Vagina (tissue), 2 donors: ENCODE measurements at places on chromosomes 7 and 10. TPM values are rescaled to one million over a fixed set of nuclear protein-coding genes. Genes with fewer than 3 reads are reported as not detected.

The SLC26A3 gene
- not detected for total RNA-seq

The KDM7A gene
- total RNA-seq = 24.6 TPM

GRCh38 chr10:4561296-4561695 is 264.7 kb upstream of the AKR1E2 start:
- no peak for DNase-seq

DNA sequence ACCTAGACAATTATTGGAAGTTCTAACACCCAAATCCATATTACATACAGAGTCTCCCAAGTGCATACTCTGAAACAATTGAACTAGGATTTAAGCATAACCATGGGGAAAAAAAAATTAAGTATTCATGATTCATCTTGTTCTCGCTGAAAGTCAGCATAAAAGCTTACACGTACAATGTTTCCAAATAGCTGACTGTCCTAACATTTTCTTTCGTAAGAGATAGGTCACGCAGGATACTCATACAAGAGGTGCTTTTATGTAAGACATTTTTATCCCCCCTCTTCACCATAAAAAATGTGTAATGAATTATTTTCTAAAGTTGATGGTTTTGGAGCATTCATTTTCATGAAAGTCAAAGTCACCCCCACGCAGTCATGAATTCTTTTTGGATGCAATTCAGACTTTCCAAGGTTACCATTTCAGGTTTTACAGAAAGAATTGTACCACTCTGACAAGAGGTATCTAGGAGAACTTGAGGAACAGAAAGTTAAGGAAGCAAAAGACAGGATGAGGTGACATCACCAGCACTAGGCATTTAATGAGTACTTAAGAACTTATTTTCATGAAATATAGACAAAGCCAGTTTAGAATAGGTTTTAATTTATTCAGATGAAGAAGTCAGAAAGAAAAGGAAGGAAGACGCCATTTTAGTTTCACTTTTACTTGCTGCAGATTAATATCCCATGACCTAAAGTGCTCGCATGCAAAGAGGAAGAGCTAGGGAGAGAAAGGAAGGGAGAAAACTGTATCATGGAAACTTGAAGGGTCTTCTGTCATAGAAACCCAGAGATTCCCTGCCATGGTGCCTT is 55.8 kb downstream of the TMEM26 start:
- no peak for DNase-seq

DNA sequence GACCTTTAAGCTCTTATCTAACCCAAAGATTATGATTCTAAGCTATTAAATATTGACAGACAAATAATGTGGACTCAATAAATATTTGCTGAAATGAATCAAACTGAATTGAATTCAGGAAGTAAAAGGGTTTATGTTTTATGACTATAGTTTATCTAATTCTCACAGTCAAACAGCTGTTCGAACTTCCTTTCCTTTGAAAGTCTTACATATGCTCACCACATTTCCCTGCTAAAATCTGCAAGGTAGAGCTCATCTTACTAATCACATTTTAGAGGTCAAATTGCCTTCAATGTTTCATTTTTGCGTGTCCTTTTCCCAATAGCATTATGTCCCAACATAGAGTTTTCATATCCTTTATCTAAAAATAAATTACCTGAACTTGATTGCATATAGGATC is 154.9 kb upstream of the PPP1R3A start:
- no peak for DNase-seq

- DNase-seq = no peak
These were observed 6.1 kb downstream of the RNF133 start for GRCh38 chr7:122692769-122693309.

DNA sequence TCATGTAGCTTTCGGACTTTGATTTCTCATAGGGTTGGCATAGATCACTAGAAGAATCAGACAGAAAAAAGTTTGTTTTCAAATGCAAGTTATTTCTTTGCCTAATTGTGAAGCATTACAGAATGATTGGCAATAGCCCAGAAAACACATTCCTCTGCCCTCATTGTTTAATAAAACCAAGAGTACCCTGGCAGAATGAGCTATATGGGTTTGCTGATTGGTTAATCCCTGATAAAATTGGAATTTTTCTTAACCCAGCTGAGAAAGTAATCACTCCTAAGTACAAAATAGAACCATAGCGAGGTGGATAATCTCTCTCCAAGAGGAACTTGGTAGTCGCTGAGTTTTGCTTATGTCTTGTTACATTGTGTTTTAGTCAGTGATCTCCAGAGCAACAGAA is 30.9 kb upstream of the CREB5 start:
- DNase-seq = no peak

- DNase-seq = no peak
These were observed 9.6 kb upstream of the MRPS24 start for GRCh38 chr7:43878867-43879266.

DNA sequence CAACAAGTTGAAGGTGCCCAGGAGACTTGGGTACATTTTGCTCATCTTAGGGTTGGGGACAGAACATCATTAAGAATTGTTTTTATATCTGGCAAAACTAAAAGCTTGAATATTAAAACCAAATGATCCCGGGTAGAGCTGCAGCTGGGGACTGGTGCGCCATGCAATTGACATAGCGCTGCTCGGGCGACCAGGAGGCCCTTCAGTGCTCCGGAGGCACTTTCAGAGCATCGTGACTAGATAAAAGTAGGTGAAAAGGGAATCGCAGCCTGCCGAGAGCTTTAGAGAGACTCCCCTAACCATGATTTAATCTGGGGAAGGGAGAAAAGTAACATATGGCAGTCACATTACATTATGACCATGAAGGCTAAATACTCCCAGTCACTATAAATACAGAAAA is 21.4 kb downstream of the FOXK1 start:
- no peak for DNase-seq

DNA sequence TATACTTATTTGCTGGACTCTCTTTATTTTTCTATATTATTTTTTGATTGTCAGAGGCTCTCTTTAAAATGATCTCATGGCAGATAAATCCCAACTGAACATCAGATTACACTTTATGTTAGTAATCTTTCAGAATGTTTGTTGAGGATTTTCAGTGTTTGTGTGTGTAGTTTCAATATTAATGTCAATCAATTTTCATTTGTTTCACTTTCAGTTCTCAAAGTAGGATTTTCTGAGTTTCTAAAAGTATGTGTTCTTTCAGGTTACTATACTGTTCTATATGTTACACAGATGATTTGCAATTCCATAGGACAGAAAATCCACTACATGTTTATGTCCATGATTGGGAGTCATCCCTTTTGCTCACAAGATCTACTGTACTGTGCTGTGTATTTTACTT is 311.9 kb upstream of the POT1 start:
- no peak for DNase-seq
